ENCODE measurements at places on chromosomes 1 and 21. TPM values are rescaled to one million over a fixed set of nuclear protein-coding genes. Genes with fewer than 3 reads are reported as not detected.

The ATAD3C gene
- total RNA-seq: 3.4 TPM

The KLHDC9 gene
- total RNA-seq: 4.0 TPM

The TMEM82 gene
- not detected for total RNA-seq

The RBM34 gene
- total RNA-seq: 68.1 TPM

The MAP10 gene
- 1.2 TPM for total RNA-seq

The SPATC1L gene
- 47.3 TPM for total RNA-seq

The PEAR1 gene
- 17.9 TPM for total RNA-seq

The LPAR3 gene
- total RNA-seq: 3.7 TPM

The RGS18 gene
- total RNA-seq: not detected

The MRAP gene
- total RNA-seq: not detected

The MMP23B gene
- total RNA-seq: 19.3 TPM

The EMC1 gene
- 100 TPM for total RNA-seq

The RGS16 gene
- not detected for total RNA-seq

The TCHH gene
- total RNA-seq: not detected

The TEX38 gene
- not detected for total RNA-seq

The TRIM33 gene
- total RNA-seq: 11.0 TPM

The S100A7A gene
- total RNA-seq: not detected

The LRRC40 gene
- 13.5 TPM for total RNA-seq

The C1orf50 gene
- 3.0 TPM for total RNA-seq

The IL6R gene
- 4.4 TPM for total RNA-seq

The NPHS2 gene
- not detected for total RNA-seq

The WLS gene
- total RNA-seq: 65.2 TPM

The FNDC10 gene
- 0.86 TPM for total RNA-seq

The GBP7 gene
- not detected for total RNA-seq

The SEMA4A gene
- total RNA-seq: 0.35 TPM

The SV2A gene
- 23.4 TPM for total RNA-seq

The NBPF3 gene
- 59.5 TPM for total RNA-seq

The FHAD1 gene
- total RNA-seq: 1.6 TPM

The CASQ1 gene
- total RNA-seq: not detected

The WNT9A gene
- 0.29 TPM for total RNA-seq

The AADACL3 gene
- not detected for total RNA-seq

The PIGR gene
- total RNA-seq: not detected

The NPPB gene
- total RNA-seq: not detected

The TPRG1L gene
- 14.7 TPM for total RNA-seq

The RPE65 gene
- total RNA-seq: not detected

The ADGRL2 gene
- 2.5 TPM for total RNA-seq

The GFI1 gene
- 0.18 TPM for total RNA-seq

The UBL4B gene
- not detected for total RNA-seq

The PFKL gene
- 159 TPM for total RNA-seq

The EPS8L3 gene
- not detected for total RNA-seq

The IRF2BP2 gene
- 55.4 TPM for total RNA-seq
